ENCODE measurements at places on chromosomes 4 and X. TPM values are rescaled to one million over a fixed set of nuclear protein-coding genes. Genes with fewer than 3 reads are reported as not detected.

- DNase-seq: no peak
Measured at GRCh38 chr4:165516281-165516833, 137.5 kb downstream of the CPE start.

GRCh38 chr4:148216866-148217814, 225.1 kb downstream of the NR3C2 start:
- DNase-seq: peak; percentile 70

Gene TEX11
- total RNA-seq: not detected

Gene SATL1
- total RNA-seq: not detected

All from activated CD8-positive, alpha-beta T cell treated with anti-CD3 and anti-CD28 coated beads, Interleukin-2, amount 10 ng/mL, durations not matched to agents 7 days and 5 days (primary cell).